ENCODE measurements at places on chromosomes 1 and 21. TPM values are rescaled to one million over a fixed set of nuclear protein-coding genes. Genes with fewer than 3 reads are reported as not detected.

DNA sequence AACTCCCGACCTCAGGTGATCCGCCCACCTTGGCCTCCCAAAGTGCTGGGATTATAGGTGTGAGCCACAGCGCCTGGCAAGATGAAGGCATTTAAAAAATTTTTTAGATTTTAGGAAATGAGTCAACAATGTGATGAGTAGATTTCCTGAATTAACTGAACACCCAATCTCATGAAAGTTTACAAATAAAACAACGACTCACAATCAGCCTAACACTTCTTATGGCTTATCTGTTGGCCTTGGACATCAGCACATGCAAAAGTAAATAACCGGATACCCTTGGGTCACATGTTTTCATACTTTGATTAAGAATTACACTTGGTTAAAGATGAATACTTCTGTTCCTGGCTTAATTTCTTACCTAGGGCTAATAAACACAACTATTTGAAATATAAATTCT lies 3.0 kb downstream of the GNG12 start:
- no peaks in the 10 kb centered on the region for H3K27me3 ChIP-seq
- no peak overlapping the region for H3K27ac ChIP-seq

DNA sequence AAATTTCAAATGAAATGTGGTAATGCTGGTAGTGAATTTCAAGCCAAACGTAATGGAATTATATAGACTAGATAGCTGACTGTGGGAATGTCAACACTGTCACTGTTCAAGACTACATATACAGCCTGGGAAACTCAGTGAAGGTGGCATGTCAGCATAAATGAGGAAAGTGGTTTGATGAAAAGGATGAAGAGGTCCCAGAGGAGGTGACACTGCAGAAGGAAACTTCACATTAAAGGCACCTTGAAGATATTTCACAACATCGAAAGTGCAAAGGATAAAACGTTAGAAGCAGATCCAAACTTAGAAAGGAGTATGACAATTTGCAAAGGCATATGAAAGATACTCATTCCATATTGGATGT lies 25.7 kb downstream of the MAPKAPK2 start:
- DNase-seq, result no peak
- no peaks in the 10 kb centered on the region for H3K36me3 ChIP-seq
- no peak overlapping the region for H3K27ac ChIP-seq
- H3K4me1 ChIP-seq, result peaks cover 85% of the 10 kb centered on the region
- no peaks in the 10 kb centered on the region for H3K27me3 ChIP-seq
- no peak overlapping the region for H3K4me3 ChIP-seq

GRCh38 chr1:18705811-18706210 lies 75.2 kb downstream of the PAX7 start:
- H3K27me3 ChIP-seq, result no peaks in the 10 kb centered on the region
- DNase-seq, result no peak

DNA sequence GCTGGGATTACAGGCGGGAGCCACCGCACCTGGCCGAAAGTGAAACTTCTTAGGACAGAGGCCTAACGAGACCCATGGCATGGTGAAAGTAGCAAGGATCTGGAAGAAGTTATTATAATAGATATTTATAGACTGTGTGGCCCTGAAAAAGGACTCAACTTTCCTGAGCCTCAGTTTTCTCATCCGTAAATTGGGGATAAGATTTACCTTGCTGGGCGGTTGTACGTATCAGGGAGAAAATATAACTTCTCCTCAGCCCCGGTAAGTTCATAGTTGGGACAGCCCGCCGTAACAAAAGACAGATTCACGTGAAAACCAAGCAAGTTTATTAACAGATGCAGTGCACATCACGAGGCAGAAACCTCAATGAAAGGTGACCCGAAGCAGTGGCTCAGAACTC lies 5.5 kb upstream of the PIK3CD start:
- DNase-seq, result no peak
- no peak overlapping the region for H3K27ac ChIP-seq
- H3K36me3 ChIP-seq, result no peaks in the 10 kb centered on the region
- H3K4me3 ChIP-seq, result no peak overlapping the region

DNA sequence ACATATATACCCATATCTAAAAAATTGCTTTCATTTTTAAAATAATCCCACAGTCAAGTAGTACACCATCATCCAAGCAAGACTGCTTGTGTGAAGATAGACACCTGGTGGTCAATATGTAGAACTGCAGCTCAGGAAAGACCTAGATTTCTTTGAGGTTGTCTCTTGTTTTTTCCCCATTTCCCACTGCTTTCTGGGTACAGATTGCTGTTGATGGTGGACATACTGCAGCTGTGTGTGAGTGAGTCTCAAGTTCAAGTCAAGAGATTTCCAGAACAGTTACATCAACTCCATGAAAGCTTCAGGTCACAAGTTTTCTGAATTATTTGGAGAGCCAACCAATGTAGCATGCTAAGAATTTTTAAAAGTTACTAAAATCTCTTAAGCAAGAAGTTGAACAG lies 306.4 kb downstream of the DUSP10 start:
- peaks cover 13% of the 10 kb centered on the region for H3K4me1 ChIP-seq
- no peak for DNase-seq
- H3K27me3 ChIP-seq, result no peaks in the 10 kb centered on the region
- no peak overlapping the region for H3K4me3 ChIP-seq

DNA sequence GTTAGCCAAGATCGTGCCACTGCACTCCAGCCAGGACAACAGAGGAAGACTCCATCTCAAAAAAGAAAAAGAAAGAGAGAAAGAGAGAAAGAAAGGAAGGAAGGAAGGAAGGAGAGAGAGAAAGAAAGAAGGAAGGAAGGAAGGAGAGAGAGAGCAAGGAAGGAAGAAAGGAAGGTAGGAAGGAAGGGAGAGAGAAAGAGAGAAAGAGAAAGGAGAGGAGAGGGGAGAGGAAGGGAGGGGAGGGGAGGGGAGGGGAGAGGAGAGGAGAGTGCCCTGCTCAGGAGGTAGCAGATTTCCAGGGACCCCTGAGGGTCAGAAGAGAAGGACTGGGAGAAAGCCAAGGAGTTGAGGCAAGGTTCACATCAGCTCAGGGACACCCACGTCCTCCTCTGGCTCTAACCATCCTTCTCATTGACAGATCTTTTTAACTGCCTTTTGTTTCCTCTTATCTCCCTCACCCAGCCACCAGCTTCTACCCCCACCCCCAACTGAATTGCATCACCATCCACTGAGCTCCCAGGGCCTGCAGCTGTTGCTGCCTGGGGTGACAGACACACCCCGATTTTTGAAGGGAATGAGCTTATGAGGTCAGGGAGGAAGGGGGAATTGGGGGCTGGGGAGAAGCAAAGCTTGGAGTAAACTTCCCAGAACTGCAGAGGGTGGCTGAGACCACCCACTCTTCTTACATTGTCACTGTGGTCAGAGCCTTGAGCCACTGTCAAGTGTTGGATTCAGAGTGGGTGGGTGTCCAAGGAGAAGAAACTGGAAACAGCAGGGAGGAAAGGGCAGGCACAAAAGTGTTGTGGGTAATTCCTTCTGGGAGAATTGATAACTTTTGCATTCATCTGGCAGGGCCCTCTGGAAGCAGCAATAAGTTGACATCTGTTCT lies 91.6 kb downstream of the GLUL start:
- H3K36me3 ChIP-seq, result no peaks in the 10 kb centered on the region
- H3K4me3 ChIP-seq, result no peak overlapping the region
- H3K27me3 ChIP-seq, result no peaks in the 10 kb centered on the region
- peaks cover 22% of the 10 kb centered on the region for H3K4me1 ChIP-seq

GRCh38 chr1:2636733-2637132 lies 3.9 kb upstream of the MMEL1 start:
- peak; percentile 29 for DNase-seq
- peaks cover 5% of the 10 kb centered on the region for H3K4me1 ChIP-seq
- H3K27me3 ChIP-seq, result peaks cover 18% of the 10 kb centered on the region
- H3K4me3 ChIP-seq, result no peak overlapping the region
- no peaks in the 10 kb centered on the region for H3K36me3 ChIP-seq

- H3K36me3 ChIP-seq, result no peaks in the 10 kb centered on the region
- H3K4me3 ChIP-seq, result peak overlapping the region; percentile 32
- DNase-seq, result peak; percentile 50
- no peaks in the 10 kb centered on the region for H3K27me3 ChIP-seq
Observed at GRCh38 chr1:204288021-204288588, 71.6 kb downstream of the PLEKHA6 start.

- no peaks in the 10 kb centered on the region for H3K36me3 ChIP-seq
- no peaks in the 10 kb centered on the region for H3K27me3 ChIP-seq
- DNase-seq, result no peak
- no peak overlapping the region for H3K4me3 ChIP-seq
Observed at GRCh38 chr21:37606549-37606948, 240.0 kb downstream of the DYRK1A start.

DNA sequence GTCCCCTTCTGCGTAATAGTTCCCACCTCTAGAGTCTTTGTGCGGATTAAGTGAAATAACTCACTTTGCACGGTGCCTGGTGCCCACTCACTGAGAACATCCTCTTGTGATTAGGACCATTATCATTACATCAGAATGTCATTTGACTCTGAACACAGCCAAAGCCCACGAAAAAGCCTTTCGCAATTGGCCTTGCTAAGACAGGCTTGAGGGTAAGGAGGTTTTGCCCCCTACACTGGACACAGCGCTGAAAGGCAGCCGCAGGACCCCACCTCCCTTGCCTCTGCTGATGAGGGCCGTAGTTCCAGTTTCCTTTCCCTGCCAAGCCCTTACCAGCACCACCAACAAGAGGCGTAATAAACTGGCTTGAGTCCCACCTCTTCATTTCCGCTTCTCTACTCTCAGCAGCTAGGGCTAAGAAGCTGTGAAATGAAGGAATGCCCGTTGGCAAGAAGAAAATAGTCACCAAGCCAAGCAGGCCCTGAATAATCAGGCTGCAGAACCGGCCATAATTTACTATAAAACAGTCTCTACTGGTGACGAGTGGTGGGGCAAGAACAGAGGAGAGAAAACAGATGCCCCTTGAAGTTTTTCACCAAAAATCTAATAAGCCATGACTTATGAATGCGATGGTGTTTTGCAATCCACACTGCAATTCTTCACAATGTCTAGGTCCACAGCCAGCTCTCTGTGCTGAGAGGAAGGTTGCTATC lies 53.1 kb downstream of the SH3GLB1 start:
- no peak overlapping the region for H3K4me3 ChIP-seq
- no peaks in the 10 kb centered on the region for H3K4me1 ChIP-seq
- H3K27ac ChIP-seq, result peak overlapping the region; percentile 69
- H3K36me3 ChIP-seq, result no peaks in the 10 kb centered on the region
- no peaks in the 10 kb centered on the region for H3K27me3 ChIP-seq

GRCh38 chr1:118322331-118322730 lies 137.3 kb upstream of the SPAG17 start:
- no peak overlapping the region for H3K4me3 ChIP-seq
- H3K27ac ChIP-seq, result no peak overlapping the region
- no peaks in the 10 kb centered on the region for H3K27me3 ChIP-seq
- no peak for DNase-seq
- no peaks in the 10 kb centered on the region for H3K4me1 ChIP-seq

DNA sequence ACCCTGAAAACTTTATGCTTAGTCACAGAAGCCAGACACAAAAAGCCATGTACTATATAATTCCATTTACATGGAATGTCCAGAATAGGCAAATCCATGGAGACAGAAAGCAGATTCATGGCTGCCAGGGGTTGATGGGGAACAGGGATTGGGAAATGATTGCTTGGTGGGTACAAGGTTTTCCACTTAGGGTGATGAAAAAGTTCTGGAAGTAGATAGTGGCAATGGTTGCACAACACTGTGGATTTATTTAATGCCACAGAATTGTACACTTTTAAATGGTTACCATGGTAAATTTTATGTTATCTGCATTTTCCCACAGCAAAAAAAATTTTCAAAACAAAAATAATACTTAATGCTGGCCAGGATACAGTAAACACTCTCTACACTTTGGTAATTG lies 40.6 kb downstream of the ENAH start:
- no peak overlapping the region for H3K4me3 ChIP-seq
- H3K36me3 ChIP-seq, result no peaks in the 10 kb centered on the region
- H3K27me3 ChIP-seq, result no peaks in the 10 kb centered on the region
- peak overlapping the region; percentile 35 for H3K27ac ChIP-seq

GRCh38 chr1:11882814-11883538 lies 24.2 kb upstream of the NPPB start:
- no peaks in the 10 kb centered on the region for H3K27me3 ChIP-seq
- H3K4me1 ChIP-seq, result peaks cover 12% of the 10 kb centered on the region
- peak; percentile 68 for DNase-seq
- H3K4me3 ChIP-seq, result no peak overlapping the region
- H3K36me3 ChIP-seq, result no peaks in the 10 kb centered on the region

GRCh38 chr1:117339866-117340700 lies 27.2 kb upstream of the MAN1A2 start:
- H3K4me3 ChIP-seq, result no peak overlapping the region
- H3K4me1 ChIP-seq, result no peaks in the 10 kb centered on the region
- H3K27me3 ChIP-seq, result no peaks in the 10 kb centered on the region
- H3K36me3 ChIP-seq, result no peaks in the 10 kb centered on the region
- no peak for DNase-seq
- H3K27ac ChIP-seq, result no peak overlapping the region

GRCh38 chr1:36143424-36143823 lies 5.9 kb downstream of the TRAPPC3 start:
- H3K4me1 ChIP-seq, result peaks cover 21% of the 10 kb centered on the region
- no peak for DNase-seq
- peaks cover 26% of the 10 kb centered on the region for H3K36me3 ChIP-seq
- no peaks in the 10 kb centered on the region for H3K27me3 ChIP-seq
- H3K4me3 ChIP-seq, result no peak overlapping the region
- H3K27ac ChIP-seq, result no peak overlapping the region

DNA sequence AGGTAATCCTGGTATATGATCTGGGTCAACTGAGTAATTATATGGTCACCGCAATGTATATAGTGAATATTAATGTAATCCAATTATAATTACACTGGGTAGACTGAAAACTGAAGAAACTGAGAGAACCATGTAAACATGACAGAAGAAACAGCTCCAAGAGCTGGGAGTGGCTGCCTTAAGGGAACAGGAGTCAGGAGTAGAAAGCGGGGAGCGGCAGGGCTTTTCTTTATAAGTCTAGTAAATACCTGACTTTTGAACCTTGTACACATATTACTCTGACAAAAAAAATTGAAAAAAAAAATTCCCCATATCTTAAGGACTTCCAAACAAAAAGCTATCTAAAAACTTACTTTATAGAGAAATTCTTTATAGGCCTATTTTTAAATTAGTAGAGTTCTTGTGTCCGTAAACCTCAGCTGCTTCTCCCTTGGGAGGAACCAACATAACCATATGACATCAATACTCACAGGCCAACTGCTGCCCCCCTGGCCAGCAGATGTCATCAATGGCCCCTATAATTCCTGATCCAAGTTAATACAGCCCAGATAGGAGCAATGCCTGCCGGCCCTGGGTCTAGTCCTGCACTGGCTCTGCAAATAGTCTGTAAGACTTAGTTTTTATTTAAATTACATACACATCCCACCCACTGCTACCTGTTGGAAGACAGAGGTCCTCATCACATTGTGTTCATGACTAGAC lies 33.8 kb downstream of the THAP3 start:
- peaks cover 3% of the 10 kb centered on the region for H3K36me3 ChIP-seq
- DNase-seq, result no peak
- H3K4me1 ChIP-seq, result no peaks in the 10 kb centered on the region
- H3K4me3 ChIP-seq, result no peak overlapping the region
- H3K27me3 ChIP-seq, result no peaks in the 10 kb centered on the region

- peaks cover 40% of the 10 kb centered on the region for H3K4me1 ChIP-seq
- no peaks in the 10 kb centered on the region for H3K27me3 ChIP-seq
- DNase-seq, result peak; percentile 81
- H3K36me3 ChIP-seq, result no peaks in the 10 kb centered on the region
- peak overlapping the region; percentile 79 for H3K27ac ChIP-seq
Observed at GRCh38 chr1:161185282-161185682, 8.0 kb upstream of the B4GALT3 start.

The CFAP74 gene
- total RNA-seq, result 3.1 TPM

The PCP4 gene
- total RNA-seq, result 0.66 TPM

The LDLRAD1 gene
- total RNA-seq, result 3.4 TPM

The HSD3B1 gene
- not detected for total RNA-seq
